Mesothelial cell of epicardium (in vitro differentiated cells): ENCODE measurements at places on chromosomes 13 and 19. TPM values are rescaled to one million over a fixed set of nuclear protein-coding genes. Genes with fewer than 3 reads are reported as not detected.

RSPH6A gene
- 0.44 to 0.56 TPM (median 0.50 TPM) in 3 replicates for total RNA-seq

DNA sequence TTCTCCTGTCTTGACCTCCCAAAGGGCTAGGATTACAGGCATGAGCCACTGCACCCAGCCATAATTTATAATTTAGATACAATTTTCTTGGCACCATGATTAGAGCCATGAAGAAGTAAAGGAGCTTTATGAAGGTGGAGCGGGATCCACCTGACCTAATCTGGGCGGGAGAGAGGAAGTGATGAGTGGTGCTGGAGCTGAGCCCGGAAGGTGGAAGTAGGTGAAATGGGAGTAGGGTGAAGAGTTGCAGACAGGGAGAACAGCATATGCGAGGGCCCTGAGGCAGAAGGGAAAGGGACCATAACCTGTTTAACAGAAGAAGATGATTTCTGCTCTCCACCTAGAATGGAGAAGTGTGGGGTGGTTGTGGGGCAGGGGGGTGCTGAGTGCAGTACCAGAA is 4.2 kb downstream of the BLOC1S3 start:
- no peak for DNase-seq

DNA sequence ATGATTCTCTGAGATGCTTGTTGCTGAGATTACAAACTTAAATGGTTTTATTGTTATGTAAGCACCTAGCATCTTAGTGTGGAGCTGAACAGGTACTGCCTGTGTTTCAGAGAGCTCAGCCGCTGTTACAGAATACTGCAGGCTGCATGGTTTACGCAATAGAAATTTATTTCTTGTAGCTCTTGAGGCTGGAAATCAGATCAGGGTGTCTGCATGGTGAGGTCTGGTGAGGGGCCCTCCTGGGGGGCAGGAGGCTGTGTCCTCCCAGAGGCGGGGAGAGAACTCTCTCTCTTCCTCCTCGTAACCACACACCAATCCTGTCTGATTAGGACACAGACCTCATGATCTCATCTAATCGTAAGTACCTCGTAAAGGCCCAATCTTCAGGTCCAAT is 13.1 kb downstream of the ATP11A start:
- DNase-seq: no peak

TGDS gene
- 9.1 to 9.8 TPM (median 9.2 TPM) in 3 replicates for total RNA-seq

DNA sequence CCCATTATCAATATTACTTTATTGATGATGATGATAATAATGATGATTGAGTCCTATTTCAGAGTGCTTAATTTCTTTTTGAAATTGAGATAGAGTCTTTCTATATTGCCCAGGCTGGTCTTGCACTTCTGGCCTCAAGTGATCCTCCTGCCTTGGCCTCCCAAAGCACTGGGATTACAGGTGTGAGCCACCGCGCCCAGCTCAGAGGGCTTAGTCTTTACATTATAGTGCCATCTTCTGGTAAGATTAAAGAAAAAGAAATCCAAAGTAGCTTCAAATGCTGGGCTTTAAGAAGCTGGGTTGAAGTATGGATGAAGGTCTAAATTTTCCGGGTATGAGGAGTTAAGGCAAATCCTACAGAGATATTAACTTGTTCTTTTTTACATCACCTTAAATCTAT is 3.4 kb upstream of the ZNF333 start:
- no peak for DNase-seq

GRCh38 chr13:48731957-48732569 is 78.3 kb downstream of the CYSLTR2 start:
- peak; percentile 63 for DNase-seq

DNA sequence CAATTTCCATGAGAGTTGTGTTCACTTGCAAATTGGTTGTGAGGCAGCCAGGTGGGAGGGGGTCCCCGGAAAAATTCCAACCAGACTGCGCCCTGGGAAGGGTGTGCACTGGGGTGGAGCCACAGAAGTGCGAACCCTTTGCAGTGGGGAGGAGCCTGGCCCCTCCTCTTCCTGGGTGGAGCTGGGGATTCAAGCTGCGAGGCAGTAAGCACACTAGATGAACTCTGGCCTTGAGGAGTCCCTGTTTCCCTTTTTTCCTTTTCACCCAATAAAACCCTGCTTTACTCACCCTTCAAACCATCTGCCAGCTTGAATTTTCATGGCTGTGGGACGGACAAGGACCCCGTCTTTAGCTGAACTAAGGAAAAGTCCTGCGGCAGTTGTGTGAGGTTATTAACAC is 31.0 kb upstream of the MBNL2 start:
- no peak for DNase-seq

NALCN gene
- 2.1 to 2.5 TPM (median 2.2 TPM) in 3 replicates for total RNA-seq

DNA sequence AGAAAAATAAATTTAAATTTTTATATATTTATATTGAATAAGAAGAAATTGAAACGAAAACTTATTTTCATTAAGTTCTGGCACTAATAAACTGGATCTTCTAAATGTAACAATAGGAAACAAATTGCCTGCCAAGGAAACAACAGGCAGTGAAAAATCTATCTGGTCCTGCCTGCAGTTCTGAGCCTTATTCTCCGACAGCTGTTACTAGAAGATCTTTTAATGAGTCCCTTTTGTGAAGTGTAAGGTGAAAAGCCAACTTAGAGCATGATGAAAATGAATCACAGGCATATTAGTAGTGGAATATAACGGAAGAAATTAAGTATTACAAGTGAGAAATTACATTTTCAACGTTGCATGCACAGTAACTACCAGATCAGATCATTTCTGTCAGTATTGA is 1002.7 kb upstream of the PCDH20 start:
- no peak for DNase-seq

ELSPBP1 gene
- total RNA-seq: 1.0 TPM in 1 of 3 replicates, not detected in the others

DNA sequence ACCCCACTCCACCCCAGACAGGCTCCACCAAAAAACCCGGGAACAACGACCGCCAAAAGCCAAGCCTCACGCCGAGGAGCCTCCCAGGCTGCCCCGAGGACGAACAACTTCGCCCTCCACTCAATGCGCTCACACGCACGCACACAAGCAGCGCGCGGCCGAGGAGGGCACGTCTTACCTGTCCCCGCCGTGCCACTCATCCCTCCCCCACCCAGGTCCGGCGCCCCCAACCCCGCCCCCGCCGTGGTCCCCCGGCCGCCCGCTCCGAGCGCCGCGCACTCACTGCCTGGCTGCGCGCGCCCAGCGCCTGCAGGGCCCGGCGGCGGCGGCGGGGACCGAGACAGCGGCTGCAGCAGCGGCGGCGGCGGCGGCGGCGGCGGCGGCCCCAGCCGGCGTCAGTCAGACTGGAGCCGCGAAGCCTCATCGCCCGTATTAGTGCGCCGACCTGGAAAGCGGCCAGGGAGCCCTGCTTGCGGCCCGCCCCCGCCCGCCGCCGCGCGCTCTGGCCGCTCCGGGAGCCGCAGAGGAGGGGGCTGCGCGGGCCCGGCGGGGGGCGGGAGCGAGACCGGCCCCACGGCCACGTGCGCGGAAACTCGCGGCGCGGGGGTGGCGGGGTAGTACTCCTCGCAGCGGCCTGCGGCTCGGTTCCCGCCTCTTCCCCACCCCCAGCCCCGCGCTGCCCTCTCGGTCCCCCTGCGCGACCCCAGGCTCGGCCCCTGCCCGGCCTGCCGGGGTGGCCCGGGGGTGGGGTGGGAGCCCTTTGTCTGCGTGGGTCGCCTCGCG is at the start of gene SMAD9:
TSS of gene SMAD9 (minus strand) at position 406 of the 783 bp plus-strand sequence. CDS start 40,549 bp downstream, outside the sequence.
- DNase-seq: peak; percentile 90

GRCh38 chr19:20339444-20339843 is 172.4 kb downstream of the ZNF486 start:
- no peak for DNase-seq

DNA sequence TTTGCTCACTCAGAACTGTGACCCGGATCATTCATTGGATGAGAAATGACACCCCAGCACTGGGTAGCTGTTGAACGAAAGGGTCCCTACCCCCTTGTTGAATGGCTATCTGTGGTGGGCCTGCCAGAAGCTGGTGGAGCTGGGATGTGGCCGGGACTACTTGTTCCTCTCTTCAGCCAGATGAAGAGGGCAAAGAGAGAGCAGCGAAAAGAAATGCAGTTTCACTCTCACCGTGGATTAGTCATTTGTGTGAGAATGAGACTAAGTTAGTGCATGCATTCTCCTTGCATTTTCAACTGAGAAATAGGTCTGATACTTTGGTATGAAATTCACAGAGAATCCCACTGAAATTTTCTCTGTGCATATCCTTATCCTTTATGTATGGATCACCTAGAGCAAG is 553.1 kb downstream of the IRS2 start:
- no peak for DNase-seq

DNA sequence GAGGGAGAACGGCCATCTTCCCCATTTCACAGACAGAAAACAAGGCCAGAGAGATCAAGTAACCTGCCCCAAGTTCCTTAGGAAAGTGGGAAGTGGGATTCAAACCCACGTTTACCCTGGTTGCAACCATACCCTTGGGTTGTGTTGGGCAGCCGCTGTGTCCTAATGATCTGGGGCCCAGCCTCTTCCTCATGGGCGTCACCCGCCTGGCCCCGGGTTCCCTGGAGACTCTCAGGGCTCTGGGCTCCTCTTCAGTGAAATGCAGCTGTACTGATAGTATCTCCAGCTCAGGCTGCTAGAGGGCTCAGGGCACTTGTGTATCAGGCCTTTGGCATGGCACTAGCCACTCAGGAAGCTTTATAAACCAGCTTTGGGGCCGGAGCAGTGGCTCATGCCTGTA is 9.8 kb downstream of the TMED1 start:
- DNase-seq: no peak

PCDH17 gene
- total RNA-seq: 9.3 to 9.6 TPM (median 9.4 TPM) in 3 replicates

- DNase-seq: no peak
These were observed 7.9 kb downstream of the GIPC3 start for GRCh38 chr19:3593156-3593555.

SGCG gene
- 12.1 to 12.9 TPM (median 12.1 TPM) in 3 replicates for total RNA-seq

GRCh38 chr13:46058268-46058667 is 5.7 kb upstream of the ZC3H13 start:
- no peak for DNase-seq

DNA sequence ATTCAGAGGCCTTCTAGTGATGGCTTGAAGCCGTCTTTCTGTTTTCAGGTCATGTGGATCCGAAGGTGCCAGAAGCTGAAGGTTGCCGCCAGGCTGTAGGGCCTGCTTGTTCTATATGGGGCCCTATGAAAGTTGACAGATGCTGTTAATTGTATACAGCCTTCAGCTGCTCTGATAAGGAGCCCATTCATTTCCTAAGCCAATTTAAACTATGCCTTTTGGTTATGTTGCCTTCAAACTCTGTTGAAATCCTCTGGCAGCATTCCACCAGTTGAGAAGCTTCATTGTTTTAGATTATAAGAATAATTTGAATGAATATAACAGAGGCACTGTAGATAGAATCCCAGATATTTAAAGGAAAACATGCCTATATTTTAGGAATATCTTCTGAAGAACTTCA is 34.4 kb downstream of the RAP2A start:
- DNase-seq: no peak

DNA sequence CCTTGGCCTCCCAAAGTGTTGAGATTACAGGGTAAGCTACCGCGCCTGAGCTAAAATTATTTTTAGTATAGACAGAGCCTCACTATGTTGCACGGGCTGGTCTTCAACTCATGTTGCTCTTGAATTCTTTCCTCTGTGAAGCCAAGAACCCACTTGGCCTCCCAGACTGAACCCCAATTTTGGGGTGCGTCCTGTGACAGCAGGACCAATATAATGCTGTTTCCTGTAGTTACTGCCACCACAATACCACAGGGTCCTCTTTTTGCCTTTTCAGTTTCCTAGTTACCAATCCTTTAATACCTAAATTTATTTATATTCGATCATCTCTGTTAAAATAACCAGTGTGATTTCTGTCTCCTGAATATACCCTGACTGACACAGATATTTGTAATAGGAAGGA is 32.9 kb downstream of the TSKS start:
- DNase-seq: no peak

GRCh38 chr19:1901940-1902404 is 3.2 kb upstream of the ADAT3 start:
- DNase-seq: no peak

GRCh38 chr13:95898256-95898655 is 154.9 kb downstream of the UGGT2 start:
- DNase-seq: no peak

DNA sequence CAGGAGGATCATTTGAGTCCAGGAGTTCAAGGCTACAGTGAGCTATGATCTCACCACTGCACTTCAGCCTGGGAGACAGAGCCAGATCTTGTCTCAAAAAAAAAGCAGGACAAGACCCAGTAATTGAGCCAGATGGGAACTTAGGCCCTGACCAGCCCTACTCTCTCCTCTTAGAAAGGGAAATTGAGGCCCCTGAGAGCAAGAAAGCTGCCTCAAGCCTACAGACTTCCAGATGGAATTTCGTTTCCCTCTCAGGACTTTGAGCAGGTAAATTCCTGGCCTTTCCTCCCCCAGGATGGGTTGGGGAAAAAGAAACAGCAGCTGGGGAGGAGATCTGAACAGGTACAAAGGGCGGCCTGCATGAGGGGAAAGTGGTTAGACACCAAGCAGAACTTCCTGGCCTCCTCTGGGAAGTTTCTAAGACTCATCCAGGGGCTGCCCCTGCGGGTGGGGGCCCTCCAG is 3.6 kb upstream of the BCL3 start:
- DNase-seq: no peak

GRCh38 chr13:81795710-81796109 is 1454.8 kb upstream of the SPRY2 start:
- no peak for DNase-seq

DNA sequence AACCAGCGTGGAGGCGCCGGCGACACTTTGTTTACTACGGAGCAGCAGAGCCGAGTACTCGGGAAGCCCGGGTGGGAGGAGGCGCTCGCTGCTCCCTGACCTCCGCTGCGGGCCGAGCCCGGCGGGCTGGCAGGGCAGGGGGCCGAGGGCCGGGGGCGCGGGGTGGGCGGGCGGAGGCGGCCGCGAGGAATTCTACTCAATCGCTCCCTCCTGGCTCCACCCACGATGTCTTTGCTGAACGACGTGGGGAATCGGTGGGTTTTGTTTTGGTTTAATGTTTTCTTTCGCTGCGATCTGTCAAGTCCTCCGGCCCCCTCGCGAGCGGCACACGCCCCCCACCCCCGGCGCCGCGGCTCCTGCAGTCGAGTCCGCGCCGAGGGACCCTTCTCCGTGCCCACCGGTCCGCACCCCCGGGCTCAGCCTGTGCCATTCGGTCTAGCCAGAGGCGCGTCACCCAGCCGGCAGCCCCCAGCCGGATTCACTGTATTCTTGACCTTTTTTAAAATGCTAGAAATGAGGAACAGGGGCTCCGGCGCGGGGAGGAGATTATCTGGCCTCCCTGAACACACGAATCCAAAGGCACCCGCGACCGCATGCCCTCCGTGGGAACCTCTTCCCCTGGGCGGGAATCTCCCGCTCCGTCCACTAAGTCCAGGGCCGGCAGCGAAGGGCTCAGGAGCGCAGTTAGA is 636 bp upstream of the FOXO1 start:
- DNase-seq: peak; percentile 33

- DNase-seq: no peak
These were observed 53.3 kb downstream of the OXGR1 start for GRCh38 chr13:96940961-96941360.

GRCh38 chr13:20161275-20161950 is 561 bp upstream of the GJA3 start:
- DNase-seq: no peak

MADCAM1 gene
- 0.75 to 1.1 TPM (median 0.98 TPM) in 3 replicates for total RNA-seq

GRCh38 chr19:13398780-13399726 is 107.2 kb downstream of the CACNA1A start:
- no peak for DNase-seq
